Esophagus muscularis mucosa (tissue), 4 donors: ENCODE measurements at places on chromosomes 12 and 14. TPM values are rescaled to one million over a fixed set of nuclear protein-coding genes. Genes with fewer than 3 reads are reported as not detected.

Gene ESPL1
- total RNA-seq, result 0.32 TPM

GRCh38 chr14:35068238-35069012, 22.4 kb downstream of the FAM177A1 start:
- DNase-seq, result no peak
- H3K4me1 ChIP-seq, result no peaks in the 10 kb centered on the region

DNA sequence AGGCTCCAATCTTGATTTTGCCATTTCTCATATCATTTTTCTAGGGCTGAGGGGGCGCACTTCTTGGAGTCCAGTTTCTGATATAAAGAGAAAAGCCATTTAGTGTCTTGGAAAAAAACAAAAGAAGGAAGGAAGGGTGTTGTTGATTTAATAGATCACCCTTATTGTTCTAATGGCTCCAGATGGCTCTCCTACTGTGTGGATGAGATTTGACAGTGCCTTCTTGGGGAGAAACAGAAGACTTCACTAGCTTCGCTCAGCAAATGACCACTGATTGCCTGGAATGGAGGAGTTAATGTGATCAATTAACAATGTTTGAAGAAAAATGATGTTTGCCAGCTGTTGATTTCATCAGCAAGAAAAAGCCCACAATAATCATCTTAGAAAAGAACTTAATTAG, 216.2 kb downstream of the APAF1 start:
- H3K27me3 ChIP-seq, result no peaks in the 10 kb centered on the region
- no peak overlapping the region for H3K27ac ChIP-seq
- DNase-seq, result no peak
- H3K4me1 ChIP-seq, result no peaks in the 10 kb centered on the region

GRCh38 chr12:71602761-71603577, 60.7 kb downstream of the ZFC3H1 start:
- no peaks in the 10 kb centered on the region for H3K4me1 ChIP-seq
- no peak overlapping the region for H3K27ac ChIP-seq
- H3K4me3 ChIP-seq, result no peak overlapping the region
- no peak for DNase-seq
- no peaks in the 10 kb centered on the region for H3K27me3 ChIP-seq

GRCh38 chr12:80498059-80498728, 54.2 kb downstream of the PTPRQ start:
- H3K4me3 ChIP-seq, result no peak overlapping the region
- no peaks in the 10 kb centered on the region for H3K36me3 ChIP-seq
- no peaks in the 10 kb centered on the region for H3K4me1 ChIP-seq
- no peak for DNase-seq

Gene HOTAIR
- total RNA-seq, result not detected

DNA sequence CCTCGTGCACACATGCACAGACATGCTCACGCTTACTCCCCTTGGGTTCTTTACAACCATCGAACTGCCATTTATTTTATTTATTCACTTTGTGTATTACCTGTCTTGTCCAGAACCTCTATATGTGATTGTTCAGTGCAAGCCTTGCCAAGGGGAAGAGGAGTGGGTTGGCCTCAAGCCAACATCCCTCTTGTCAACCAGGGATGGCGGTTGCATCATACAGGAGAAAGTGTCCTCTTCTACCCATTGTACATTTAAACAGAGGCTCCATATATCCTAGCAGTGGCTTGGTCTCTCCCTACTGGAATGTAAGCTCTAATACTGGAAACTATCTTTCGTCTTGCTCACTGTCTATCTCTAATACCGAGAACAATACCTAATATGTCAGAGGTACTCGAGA, 108.4 kb downstream of the C12orf42 start:
- H3K36me3 ChIP-seq, result no peaks in the 10 kb centered on the region
- DNase-seq, result no peak
- H3K27ac ChIP-seq, result no peak overlapping the region
- no peak overlapping the region for H3K4me3 ChIP-seq

Gene CDH24
- 5.9 TPM for total RNA-seq

- H3K4me1 ChIP-seq, result no peaks in the 10 kb centered on the region
- peaks cover 6% of the 10 kb centered on the region for H3K36me3 ChIP-seq
- H3K27ac ChIP-seq, result no peak overlapping the region
- no peaks in the 10 kb centered on the region for H3K27me3 ChIP-seq
Observed at GRCh38 chr12:132918680-132919079, 31.3 kb upstream of the CHFR start.

Gene SEL1L
- 64.2 TPM for total RNA-seq

Gene DHRS2
- 0.63 TPM for total RNA-seq

GRCh38 chr12:33752854-33753253, 269.4 kb upstream of the ALG10 start:
- H3K27ac ChIP-seq, result no peak overlapping the region
- H3K4me3 ChIP-seq, result no peak overlapping the region
- H3K36me3 ChIP-seq, result no peaks in the 10 kb centered on the region
- DNase-seq, result no peak

Gene NUDT4
- 238 TPM for total RNA-seq

GRCh38 chr12:52058631-52059361, 7.6 kb downstream of the NR4A1 start:
- DNase-seq, result no peak
- H3K27ac ChIP-seq, result peak overlapping the region; percentile 76
- no peaks in the 10 kb centered on the region for H3K27me3 ChIP-seq
- no peaks in the 10 kb centered on the region for H3K36me3 ChIP-seq

GRCh38 chr12:117000316-117000715, 89.6 kb downstream of the FBXW8 start:
- H3K4me3 ChIP-seq, result no peak overlapping the region
- peaks cover 34% of the 10 kb centered on the region for H3K36me3 ChIP-seq
- DNase-seq, result no peak
- H3K27me3 ChIP-seq, result no peaks in the 10 kb centered on the region

DNA sequence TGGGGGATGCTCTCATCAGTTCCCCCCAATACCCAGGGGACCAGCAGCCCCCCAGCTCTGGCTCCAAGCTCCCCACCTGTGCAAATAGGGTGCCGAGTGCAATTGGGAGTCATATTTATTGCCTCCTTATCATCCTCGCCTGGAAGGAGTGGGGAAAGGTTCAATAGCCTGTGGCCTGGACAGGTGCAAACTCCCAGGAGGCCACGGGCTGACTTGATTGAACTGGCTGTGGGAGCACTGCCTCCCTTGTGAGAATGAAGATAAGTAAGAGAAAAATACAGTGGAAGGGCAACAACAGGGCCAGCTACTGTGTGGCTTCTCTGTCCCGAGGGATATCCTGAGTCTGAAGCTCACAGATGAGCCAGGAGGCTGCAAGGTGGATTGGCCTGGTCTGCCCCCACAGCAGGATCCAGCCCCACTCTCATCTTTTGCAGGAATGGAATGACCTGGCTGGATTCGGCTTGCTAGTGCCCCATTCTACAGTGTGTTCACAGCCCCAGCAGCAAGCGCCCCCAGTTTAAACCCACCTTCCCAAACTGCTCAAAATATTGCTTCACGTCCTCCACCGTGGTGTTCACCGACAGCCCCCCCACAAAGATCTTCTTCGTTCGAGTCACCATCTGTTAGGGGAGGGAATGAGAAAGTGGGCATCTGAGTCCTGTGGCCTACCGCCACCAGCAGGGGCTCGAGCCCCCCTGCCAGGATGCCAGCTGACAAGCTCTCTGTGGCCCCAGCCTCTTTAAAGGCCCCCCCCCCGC, 6.3 kb downstream of the MSI1 start:
- no peak for DNase-seq
- no peaks in the 10 kb centered on the region for H3K36me3 ChIP-seq
- H3K4me1 ChIP-seq, result peaks cover 11% of the 10 kb centered on the region

DNA sequence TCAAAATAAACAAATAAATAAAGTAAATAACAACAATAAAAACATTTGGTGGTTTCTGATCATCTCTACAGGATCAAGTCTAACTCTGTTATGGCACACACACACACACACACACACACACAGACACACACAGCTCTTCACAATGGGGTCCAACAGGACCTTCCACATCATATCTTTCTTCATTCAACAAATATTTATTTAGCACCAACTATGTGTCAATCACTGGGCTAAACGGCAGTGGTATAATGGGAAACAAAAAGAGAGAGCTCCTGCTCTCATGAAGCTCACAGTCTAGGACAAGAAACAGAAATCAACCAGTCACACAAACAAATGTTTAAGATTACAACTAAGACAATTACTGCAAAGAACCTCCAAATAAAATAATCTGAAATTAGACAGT, 9.3 kb downstream of the PPP1R13B start:
- H3K36me3 ChIP-seq, result peaks cover 3% of the 10 kb centered on the region
- H3K27me3 ChIP-seq, result no peaks in the 10 kb centered on the region
- H3K4me3 ChIP-seq, result no peak overlapping the region
- H3K27ac ChIP-seq, result no peak overlapping the region

DNA sequence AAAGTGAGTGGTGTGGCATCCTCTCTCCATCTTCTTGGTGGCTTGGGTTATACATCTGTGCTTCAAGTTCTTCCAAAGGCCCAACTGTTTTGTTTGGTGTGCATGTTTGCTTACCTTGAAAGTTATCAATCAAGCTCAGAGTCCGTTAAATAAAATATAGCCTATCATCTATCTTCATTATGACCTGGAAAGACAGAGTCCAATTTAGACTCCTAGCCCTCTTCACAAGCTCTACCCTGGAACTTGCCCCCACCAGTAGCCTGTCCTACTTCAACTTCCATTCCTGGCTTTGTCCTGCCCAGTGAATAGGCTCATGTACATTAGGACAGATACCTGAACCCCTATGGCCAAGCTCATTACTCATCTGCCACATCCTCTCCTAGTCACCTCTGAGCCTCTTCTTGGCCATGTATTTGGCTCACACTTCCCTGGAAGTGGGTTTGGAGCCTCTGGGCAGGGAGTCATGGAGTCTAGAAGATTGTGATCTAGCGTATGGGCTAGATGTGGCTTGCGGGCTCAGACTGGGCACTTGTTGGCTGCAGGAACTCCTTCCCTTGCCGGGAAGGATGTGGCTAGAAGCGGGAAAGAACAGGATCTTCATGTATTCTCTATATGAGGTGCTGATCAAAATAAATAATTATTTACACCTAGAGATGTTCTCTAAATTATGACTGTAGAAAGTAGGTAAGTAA, 6.4 kb upstream of the SSTR1 start:
- H3K27ac ChIP-seq, result no peak overlapping the region
- H3K36me3 ChIP-seq, result no peaks in the 10 kb centered on the region
- no peaks in the 10 kb centered on the region for H3K27me3 ChIP-seq
- H3K4me3 ChIP-seq, result no peak overlapping the region

DNA sequence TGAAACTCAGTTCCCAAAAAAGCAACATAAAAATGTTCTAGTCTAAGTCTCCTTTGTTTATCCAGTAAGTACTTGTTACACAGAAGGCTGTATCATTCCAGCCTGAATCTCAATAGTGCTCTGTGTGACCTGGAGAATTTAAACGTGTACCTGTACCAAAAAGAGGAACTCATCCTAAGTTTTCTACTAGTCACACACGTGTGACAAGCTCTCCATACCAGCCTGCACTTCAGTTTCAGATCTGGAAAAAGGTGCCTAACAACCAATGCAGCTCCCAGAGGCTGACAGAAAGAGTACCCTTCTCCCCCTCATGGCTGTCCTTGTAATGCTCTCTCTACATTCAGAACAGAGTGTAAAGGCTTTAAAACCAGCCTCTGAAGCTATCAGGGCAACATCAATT, 27.4 kb downstream of the PPM1H start:
- H3K4me3 ChIP-seq, result no peak overlapping the region
- peak; percentile 39 for DNase-seq
- no peak overlapping the region for H3K27ac ChIP-seq
- H3K4me1 ChIP-seq, result no peaks in the 10 kb centered on the region
- no peaks in the 10 kb centered on the region for H3K27me3 ChIP-seq

DNA sequence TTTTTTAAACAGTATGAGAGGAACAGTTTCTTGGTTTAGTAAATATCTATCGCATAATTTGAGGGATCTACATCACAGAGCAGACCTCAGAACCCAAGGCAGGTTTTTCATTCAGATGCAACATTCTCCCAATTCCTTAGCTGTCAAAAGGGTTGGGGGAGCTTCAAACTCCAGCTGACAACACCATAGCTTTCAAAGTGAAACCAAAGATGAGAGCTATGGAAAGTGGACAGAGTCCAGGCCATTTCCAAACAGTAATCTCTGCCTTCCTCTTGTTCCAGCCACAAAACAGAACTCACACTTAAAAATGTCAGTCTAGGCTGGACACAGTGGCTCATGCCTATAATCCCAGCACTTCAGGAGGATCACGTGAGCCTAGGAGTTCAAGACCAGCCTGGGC, 87.8 kb downstream of the SPRING1 start:
- H3K27me3 ChIP-seq, result no peaks in the 10 kb centered on the region
- no peaks in the 10 kb centered on the region for H3K4me1 ChIP-seq
- no peak overlapping the region for H3K27ac ChIP-seq
- no peaks in the 10 kb centered on the region for H3K36me3 ChIP-seq

DNA sequence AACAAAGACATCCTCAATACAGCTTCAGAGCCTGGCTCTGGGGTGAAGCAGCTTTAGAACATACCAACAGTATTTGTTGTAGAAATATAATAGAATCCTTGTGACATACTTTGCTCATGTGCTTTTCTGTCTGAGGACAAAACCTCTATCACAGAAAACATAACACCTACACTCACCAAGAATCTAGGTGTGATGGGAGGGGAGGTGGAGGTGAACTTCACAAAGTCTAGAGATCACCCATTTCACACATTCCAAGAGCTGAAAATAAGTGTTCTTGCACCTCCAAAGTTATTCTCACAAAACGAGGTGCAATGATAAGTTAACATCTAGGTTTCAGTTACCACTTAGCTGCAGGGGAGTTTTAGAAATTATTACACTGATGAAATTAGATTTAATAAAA, 32.7 kb upstream of the BTG1 start:
- H3K4me3 ChIP-seq, result no peak overlapping the region
- H3K4me1 ChIP-seq, result no peaks in the 10 kb centered on the region
- no peak for DNase-seq
- no peak overlapping the region for H3K27ac ChIP-seq

DNA sequence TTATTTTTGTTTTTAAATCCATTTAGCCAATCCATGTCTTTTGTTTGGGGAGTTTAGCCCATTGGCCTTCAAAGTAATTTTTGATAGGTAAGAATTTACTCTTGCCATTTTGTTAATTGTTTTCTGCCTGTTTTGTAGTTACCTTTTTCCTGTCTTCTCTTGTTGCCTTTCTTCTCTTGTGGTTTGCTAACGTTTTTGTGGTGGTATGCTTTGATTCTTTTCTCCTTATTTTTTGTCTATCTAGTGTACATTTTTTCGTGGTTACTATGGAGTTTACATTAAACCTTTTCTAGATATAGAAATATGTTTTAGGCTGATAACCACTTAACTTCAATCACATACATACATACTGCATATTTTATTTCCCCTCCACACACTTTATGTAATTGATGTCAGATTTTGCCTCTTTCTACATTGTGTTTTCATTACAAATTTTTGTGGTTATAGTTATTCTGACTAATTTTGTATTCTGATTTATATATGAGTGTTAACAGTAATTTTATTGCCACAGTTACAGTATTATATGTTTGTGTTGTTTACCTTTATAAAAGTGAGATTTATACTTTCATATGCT, 19.2 kb upstream of the PPP1R12A start:
- no peak overlapping the region for H3K4me3 ChIP-seq
- no peaks in the 10 kb centered on the region for H3K36me3 ChIP-seq
- H3K27ac ChIP-seq, result no peak overlapping the region
- peaks cover 2% of the 10 kb centered on the region for H3K4me1 ChIP-seq
- no peaks in the 10 kb centered on the region for H3K27me3 ChIP-seq

GRCh38 chr14:76820700-76821099, 5.5 kb upstream of the LRRC74A start:
- no peak overlapping the region for H3K4me3 ChIP-seq
- H3K27me3 ChIP-seq, result no peaks in the 10 kb centered on the region
- no peaks in the 10 kb centered on the region for H3K36me3 ChIP-seq
